ENCODE measurements at places on chromosomes 5 and 9.

- no peak for DNase-seq
Observed at GRCh38 chr9:336039-336438, 121.4 kb downstream of the DOCK8 start.

DNA sequence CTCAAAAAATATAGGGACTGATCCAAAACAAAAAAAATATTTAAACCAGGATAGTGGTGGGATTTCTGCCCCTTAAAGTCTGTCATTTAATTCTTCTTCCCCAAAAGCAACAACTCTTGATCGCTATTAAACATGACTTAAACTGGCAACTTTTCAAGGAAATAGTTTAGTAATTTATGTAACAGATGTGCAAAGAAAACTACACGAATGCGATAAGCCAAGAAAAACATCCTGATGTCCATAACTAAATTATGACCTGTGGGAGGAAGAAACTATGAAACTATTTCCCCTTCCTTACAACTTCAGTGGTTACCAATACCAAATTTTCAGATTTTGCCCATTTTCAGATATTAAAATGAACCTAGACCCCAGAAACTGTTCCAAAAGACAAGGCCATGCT lies 31.5 kb downstream of the CLINT1 start:
- peak; percentile 4 for DNase-seq

- DNase-seq, result no peak
Observed at GRCh38 chr9:98099346-98099745, 19.7 kb downstream of the TRIM14 start.

DNA sequence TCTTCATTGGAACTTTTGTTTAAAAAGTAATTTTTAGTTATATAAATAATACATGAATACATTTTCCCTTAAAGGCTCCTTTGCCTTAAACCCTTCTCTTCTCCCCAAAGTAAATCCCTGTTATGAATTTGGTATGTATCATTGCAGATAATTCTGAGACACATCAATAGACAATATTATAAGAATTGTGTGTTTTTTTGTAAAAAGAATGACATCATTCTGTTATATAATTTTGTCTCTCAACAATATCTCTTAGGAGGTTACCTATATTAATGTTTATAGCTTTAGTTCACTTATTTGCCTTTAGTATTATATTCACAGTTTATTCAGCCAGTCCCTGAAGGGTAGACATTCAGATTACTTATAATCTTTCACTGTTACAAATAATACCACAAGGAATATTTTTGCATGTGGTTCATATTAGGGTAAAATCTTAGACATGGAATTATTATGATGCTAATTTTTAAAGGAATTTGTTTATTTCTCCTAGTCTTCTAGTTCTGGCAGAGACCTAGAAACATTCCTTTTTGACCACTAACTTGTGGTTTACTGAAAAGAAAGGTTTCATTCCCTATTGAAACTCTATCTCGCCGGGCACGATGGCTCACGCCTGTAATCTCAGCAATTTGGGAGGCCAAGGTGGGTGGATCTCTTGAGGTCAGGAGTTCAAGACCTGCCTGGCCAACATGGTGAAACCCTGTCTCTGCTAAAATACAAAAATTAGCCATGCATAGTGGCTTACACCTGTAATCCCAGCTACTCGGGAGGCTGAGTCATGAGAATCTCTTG lies 105.6 kb downstream of the KCTD16 start:
- DNase-seq, result peak; percentile 44

DNA sequence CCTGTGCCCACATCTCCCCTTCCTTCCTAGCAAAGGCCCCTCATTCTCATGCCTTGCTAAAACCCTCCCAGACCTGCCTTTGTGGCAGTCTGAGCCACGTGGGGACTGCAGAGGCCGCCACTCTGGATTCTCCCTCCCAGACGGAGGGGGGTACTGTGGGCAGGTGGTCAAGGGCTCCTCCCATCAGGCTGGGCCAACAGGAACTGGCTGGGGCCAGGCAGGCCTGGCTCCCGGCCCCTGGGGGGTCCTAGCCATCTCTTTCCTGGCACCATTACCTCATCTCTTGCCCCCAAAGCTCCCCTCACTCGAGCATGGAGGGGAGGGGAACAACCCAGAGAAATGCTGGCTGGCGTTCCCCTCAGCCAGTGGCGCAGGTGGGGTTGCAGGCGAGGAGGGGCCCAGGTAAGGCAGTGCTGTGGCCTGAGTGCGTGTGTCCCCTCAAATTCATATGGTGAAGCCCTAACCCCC lies 88.6 kb downstream of the ZNF354C start:
- DNase-seq, result no peak

DNA sequence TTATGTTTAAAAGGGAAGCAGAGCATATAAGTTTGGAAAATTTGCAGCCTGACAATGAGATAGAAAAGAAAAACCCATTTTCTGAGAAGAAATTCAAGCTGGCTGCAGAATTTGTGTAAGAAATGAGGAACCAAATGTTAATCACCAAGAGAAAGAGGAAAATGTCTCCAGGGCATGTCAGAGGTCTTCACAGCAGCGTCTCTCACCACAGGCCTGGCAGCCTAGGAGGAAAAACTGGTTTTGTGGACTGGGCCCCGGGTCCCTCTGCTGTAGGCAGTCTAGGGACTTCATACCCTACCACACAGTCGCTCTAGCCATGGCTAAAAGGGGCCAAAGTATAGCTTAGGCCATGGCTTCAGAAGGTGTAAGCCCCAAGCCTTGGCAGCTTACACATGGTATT lies 32.1 kb upstream of the HSD17B4 start:
- no peak for DNase-seq

DNA sequence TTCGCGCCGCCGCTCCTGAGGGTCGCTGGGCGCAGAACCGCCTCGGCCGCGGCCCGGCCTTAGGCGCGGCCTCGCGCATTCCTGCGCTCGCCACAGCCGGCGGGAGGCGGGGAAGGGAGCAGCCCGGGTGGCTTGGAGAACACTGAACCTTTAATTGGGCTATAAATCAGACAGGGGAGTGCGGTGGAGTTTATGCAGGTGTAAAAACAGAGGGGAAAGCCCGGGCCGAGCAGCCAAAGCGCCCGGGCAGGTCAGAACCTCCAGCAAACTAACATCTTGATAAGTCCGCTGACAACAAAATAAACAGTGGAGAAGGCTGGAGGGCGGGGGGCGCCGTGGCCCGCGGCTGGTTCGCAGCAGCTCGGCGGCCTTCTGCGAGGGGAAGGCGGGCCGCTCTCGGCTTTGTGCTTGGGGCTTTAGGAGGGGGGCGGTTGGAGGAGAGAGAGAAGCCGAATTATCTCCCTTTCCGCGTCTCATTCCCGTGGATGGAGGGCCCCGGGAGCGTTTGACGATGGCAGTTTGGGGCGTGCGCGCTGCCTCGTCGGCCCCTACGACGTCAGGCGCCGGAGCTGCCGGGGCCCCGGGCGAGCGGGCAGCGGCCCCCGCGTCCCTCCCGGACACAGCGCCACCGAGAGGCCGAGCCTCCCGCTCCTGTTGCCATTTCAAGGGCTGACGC lies 11.3 kb downstream of the FOXD1 start:
- no peak for DNase-seq

- DNase-seq, result no peak
Observed at GRCh38 chr9:98374385-98375051, 119.1 kb upstream of the TBC1D2 start.

- no peak for DNase-seq
Observed at GRCh38 chr5:104061707-104062106, 499.1 kb upstream of the NUDT12 start.

GRCh38 chr5:27328480-27328879 lies 290.1 kb upstream of the CDH9 start:
- DNase-seq, result no peak

DNA sequence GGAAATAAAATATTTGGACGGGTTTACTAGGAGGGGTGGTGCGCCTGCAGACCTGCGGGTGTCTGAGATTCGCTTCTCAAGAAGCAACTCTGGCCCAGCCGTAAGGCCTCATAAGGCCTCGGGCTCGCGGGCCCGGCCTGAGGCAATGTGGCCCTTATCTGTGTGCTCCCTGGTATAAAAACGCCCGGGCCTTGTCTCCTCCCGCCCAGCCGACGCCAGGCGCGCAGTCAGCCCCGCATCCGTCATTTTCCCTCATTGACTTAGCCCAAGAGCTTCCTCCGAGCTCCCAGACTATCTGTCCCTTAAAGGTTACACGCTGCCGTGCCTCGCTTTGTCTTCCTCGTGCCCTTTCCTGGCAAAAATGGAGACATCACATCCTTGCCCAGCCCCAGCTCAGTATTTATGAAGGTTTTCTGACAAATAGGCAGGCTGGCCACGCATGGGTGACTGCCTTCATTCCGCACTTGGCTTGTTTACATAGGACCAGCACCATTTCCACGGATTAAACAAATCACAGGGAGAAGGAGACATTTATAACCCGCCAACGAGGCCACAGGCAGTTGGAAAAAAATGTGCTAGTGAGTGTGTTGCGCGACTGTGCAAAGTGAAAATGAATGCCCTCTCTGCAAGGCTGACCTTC lies 74.5 kb upstream of the TBCA start:
- DNase-seq, result no peak

- DNase-seq, result no peak
Observed at GRCh38 chr5:78129597-78129996, 164.9 kb downstream of the AP3B1 start.

DNA sequence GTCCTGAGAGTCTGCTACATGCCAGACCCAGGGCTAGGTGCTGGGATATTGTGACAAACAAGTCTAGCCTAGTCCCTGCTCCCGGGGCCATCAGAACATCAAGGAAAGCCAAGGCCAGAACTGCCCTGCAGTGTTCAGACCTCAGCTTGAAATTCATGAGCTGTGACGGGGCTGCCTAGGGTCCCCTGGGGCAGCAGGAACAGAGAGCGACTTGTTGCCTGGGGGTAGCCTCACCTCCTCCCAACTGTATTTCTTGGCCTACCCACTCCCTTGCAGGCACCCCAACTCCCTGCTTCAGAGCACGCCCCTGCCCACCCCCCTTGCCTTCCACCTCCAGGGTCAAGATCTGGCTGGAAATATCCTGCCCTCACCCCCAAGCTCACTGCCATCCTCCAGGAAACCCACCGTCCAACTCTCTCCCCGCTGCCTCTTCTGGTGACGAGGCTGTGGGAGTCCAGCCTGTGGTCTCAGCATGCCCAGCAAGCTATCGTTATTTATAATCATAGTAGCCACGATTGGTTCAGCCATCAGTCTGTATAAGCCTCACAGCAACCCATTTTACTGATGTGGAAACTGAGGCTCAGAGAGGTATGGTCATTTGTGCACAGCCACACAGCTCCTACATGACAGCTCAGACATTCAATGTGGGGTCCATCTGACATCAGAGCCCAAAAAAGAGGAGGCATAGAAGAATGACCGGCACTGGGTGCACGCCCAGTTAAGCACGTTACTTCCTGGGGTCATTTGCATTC lies 10.7 kb downstream of the DNM1 start:
- DNase-seq, result no peak

DNA sequence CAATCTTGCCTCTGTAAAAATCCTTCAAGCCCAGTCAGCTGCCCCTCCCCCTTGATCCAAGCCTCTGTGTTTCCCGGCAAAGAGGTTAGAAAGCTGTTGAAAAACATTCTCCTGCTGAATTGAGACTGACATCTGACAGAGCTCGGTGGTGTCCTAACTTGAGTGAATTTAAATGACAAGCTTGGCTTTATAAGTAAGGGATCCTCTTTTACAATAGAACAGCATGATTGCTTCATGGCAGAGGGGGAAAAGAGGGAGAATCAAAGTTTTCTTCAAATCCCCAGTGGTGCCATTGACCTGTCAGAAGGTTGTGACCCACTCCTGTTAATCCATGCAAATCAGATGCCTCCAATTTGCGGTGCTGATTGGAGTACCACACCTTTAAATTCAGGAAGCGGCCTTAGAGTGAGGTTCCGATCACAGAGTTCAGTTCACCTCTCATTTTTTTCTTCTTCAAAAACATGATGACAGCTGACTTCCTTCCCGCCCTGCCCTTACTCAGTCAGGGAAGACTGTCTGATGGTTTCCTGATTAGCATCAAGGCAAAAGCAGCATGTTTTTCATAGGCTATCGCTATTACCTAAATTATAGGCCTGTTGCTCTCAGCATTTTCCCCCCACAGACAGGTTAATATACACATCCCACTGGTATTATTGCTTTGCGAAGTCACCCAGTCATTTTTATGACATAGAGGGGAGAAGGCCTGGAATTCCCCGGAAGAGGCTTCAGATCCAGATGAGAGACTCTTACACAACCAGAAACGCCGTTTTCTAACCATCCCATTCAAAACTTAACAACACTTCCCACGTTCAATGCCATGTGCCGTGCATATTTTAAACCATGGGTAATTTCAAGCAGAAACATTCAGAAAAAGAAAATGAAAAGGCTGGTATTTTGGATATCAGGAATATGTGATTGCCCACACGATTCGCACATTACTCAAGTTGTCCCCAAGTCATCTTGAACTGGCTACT lies 141.4 kb downstream of the EBF1 start:
- DNase-seq, result no peak

- DNase-seq, result no peak
Observed at GRCh38 chr5:136513430-136513829, 148.1 kb upstream of the TRPC7 start.

- DNase-seq, result no peak
Observed at GRCh38 chr9:115888131-115888530, 265.5 kb upstream of the PAPPA start.

- DNase-seq, result no peak
Observed at GRCh38 chr5:179858241-179858585, 404 bp downstream of the MRNIP start.

DNA sequence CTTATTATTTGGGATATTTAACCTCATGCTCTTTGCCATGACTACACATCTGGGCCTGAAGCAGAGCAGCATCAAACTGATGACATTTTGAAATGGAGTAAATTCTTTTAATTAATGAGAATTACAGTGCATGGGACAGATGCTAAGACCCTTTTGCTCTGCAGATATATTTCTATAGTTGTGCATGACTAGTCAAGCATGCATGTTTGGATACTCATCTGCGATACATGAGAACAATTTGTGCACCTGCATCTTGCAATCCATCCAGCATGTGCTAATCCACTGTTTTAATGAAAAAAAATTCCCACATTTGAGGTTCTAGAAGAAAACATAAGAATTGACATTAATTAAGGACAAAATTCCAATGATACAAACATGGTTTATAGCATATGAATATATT lies 1047.6 kb upstream of the ACO1 start:
- DNase-seq, result no peak

DNA sequence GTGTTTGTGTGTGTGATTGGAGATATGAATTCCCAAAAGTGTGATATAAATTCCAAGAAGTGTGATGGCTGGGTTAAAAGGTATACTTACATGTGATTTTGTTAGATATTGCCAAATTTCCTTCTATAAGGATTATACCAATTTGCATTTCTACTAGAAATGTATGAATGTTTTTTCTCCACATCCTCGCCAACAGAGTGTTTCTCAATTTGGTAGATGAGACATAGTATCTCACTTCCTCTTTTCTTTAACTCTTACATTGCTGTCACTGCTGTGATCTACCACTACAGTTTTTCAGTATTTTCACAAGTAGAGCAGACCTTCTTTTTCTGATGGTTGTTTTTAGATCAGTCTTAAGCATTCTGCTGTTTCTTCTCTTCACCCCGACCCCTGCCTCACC lies 111.3 kb downstream of the FER start:
- no peak for DNase-seq

DNA sequence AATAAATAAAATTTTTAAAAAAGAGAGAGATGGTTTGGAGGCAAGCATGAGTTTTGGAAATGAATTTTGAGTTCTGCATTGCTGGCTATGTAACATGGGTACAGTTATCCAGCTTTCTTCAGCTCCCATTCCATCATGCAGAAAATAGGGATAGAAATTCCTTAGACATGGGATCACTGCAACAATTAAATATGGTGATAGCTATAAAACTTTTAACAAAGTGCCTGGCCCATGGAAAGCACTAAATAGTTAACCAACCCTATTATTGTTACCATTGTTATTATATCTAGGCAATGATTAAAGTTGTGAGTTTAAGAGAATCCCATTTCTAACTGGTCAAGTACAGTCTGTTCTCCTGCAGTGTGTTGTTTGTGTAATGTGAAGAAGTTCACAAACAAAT lies 115.4 kb upstream of the GAS1 start:
- no peak for DNase-seq
